ENCODE measurements at places on chromosomes 16 and 17. TPM values are rescaled to one million over a fixed set of nuclear protein-coding genes. Genes with fewer than 3 reads are reported as not detected.
A peak's percentile ranks its signal among the peaks of the same experiment; 100 is the strongest.

MYH2 gene
- not detected for total RNA-seq

KRTAP1-3 gene
- not detected for total RNA-seq

CX3CL1 gene
- 0.29 TPM for total RNA-seq

SNAI3 gene
- total RNA-seq, result not detected

TBC1D3 gene
- not detected for total RNA-seq

SLC16A6 gene
- 0.08 TPM for total RNA-seq

IRF8 gene
- total RNA-seq, result not detected

DNA sequence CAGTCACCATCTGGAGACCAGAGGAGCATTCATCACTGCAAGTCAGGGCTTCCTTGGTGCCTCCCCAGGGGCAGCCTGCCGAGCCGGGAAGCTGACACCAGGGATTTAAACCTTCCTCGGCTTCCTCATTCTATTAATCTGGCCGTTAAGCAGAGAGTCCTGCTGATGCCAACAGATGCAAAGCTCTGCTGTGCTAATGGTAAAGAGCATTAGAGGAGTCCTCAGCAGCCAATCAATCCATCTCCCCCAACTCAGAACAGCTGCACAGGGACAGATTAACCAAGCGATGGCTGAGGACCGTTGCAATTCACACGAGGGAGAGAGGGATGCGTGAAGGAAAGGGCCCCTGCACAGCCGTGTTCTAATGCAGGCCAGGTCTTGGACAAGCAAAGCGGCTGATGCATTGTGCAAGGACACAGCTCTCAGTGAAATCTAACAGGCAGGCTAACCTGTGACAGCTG lies 116.6 kb downstream of the XYLT1 start:
- DNase-seq, result no peak

- DNase-seq, result peak; percentile 13
These were observed 292.6 kb upstream of the SOX9 start for GRCh38 chr17:71828182-71828596.

DNA sequence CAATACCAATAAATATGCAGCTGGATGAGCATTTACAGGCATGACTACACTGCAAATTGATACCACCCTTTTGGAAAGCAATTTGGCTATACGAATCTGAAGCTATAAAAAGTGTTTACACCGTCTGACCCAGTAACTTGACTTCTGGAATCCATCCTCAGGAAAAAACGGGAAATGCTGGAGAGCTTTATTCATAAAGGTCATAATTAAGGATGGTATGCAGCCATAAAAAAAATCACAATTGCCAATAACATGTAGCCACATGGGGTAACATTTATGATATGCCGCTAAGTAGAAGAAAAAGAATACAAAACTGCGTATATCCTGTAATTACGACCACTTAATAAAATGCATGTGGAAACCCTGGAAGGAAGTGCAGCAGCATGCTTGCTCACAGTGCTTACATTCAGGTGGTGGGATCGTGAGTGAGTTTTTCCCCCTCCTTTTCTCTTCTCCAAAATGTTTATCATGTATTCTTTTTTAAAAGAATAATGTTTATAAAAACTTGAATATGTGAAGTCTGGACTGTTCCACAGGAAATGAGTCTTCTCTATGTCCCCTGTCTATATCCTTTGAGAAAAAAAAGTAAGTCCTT lies 34.2 kb downstream of the COPRS start:
- no peak for DNase-seq

DNA sequence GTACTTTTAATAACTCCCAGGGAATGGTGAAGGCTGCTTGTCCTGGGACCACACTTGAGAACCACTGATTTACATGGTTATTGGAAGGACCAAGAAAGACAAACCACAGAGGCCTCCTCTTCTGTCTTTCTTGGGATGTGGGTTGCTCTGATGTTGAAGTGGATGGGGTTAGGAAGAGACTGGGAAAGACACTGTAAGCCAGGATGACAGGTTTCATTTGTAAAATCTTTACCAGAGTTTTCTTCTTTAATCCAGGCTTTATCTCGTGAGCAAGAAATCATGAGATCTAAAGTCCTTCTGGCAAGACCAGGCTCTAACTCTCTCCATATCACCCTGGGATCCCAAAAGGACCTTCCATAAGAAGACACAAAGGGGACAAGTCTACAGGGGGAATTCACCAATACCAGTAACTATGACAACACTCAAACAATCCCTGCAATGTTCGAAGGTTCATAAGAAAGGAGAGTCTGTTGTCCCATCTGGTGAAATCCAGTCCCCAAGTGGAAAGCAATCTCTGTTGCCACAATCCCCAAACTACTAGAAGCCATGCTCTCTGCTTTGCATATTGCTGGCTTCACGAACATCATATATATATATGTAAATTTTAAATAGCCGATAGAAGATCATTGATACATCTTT lies 44.8 kb upstream of the CDRT4 start:
- no peak for DNase-seq

GRCh38 chr16:88120812-88121211 lies 169.6 kb downstream of the BANP start:
- DNase-seq, result no peak

- no peak for DNase-seq
These were observed 5.7 kb downstream of the CBX1 start for GRCh38 chr17:48095611-48096010.

GRCh38 chr16:22743401-22743800 lies 70.6 kb upstream of the HS3ST2 start:
- DNase-seq, result peak; percentile 4

DNA sequence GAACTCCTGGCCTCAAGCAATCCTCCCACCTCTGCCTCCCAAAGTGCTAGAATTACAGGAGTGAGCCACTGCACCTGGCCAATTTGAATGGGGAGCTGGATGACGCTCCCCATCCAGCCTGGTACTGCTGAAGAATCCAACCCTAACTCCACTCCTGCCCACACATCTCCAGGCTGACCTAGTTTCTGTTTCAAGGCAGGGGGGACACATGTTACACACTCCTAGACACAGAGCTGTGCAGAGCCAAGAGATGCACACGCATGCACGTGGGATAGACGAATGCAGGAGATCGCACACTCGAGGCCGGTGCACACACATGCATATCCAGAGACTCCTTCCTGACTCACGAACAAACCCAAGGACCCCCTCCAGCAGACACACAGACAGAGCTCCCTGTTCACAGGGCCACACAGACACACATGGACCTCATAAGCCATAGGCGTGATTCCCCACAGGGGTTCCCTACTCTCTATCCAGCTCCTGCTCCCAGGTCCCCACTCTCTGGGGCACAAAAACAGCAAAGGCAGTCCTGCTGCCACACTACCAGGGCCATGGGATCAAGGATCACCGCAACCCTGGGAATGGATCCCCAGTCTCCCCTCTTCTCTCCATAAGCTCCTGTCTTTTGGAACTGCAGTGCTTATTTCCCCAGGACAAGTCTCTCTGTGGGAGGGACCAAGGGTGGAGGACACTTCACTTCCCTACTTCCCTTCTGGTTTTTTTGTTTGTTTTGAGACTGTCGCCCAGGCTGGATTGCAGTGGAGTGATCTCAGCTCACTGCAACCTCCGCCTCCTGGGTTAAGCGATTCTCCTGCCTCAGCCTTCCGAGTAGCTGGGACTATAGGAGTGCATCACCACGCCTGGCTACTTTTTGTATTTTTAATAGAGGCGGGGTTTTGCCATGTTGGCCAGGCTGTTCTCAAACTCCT lies 14.4 kb downstream of the EPOP start:
- no peak for DNase-seq

- DNase-seq, result no peak
These were observed 6.3 kb downstream of the GNPTG start for GRCh38 chr16:1357906-1358566.

GRCh38 chr17:10251212-10251948 lies 53.0 kb upstream of the GAS7 start:
- DNase-seq, result no peak

All from mammary epithelial cell (primary cell).